B cell (primary cell): ENCODE measurements at places on chromosomes 11 and 22. TPM values are rescaled to one million over a fixed set of nuclear protein-coding genes. Genes with fewer than 3 reads are reported as not detected.

GRCh38 chr22:41092023-41092817 is at the start of gene EP300:
TSS of gene EP300 (plus strand) at chr22:41092592. CDS start at chr22:41093005, 413 bp downstream.
- H3K4me3 ChIP-seq: peak within 1 kb of the TSS; percentile 85
- peak; percentile 92 for DNase-seq
- peak within 1 kb of the TSS; percentile 97 for H3K27ac ChIP-seq

DNA sequence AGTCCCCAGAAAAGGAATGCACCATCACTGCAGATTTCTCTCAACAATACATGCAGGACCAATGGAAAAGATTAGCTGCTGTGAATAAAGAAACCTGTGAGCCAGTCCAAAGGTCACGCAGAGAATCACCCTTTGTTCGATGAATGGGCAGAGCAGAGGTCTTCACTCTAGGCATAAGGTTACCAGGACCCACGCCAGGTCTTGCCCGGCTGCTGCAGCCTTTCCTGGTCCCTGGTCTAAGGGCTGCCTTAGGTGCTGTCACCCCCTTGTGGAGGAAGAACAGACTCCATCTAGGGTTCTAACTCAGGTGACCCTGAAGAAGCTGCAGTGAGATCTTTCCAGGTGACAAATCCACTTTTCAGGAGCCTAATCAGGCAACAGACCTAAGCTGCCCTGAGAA is 29.0 kb upstream of the NAP1L4 start:
- no peak overlapping the region for H3K27ac ChIP-seq
- no peaks in the 10 kb centered on the region for H3K27me3 ChIP-seq
- peaks cover 12% of the 10 kb centered on the region for H3K4me1 ChIP-seq
- H3K36me3 ChIP-seq: peaks cover 49% of the 10 kb centered on the region
- DNase-seq: no peak

DNA sequence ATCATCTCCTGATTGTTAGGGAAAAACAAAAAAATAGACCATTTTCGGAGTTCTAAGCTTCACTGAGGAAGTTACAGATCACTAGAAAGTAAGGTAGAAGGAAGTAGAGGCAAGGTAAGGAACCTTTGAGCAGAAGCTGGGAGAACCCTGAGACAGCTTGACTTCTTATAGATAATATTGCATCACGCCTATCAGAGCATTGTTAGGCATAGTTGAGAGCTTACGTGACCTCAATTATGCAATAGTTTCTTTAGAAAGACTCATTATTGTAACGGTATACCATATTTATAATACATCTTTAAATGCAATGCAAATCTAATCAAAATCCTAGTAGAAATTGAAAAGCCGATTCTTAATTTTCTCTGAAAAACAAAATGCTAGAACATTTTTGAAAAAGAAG is 4.9 kb downstream of the TBRG1 start:
- peaks cover 10% of the 10 kb centered on the region for H3K4me1 ChIP-seq
- H3K27me3 ChIP-seq: no peaks in the 10 kb centered on the region
- H3K4me3 ChIP-seq: no peak overlapping the region
- no peak for DNase-seq
- H3K27ac ChIP-seq: no peak overlapping the region

- H3K27me3 ChIP-seq: no peaks in the 10 kb centered on the region
- peaks cover 6% of the 10 kb centered on the region for H3K4me1 ChIP-seq
- H3K4me3 ChIP-seq: no peak overlapping the region
- DNase-seq: no peak
- H3K36me3 ChIP-seq: no peaks in the 10 kb centered on the region
- H3K27ac ChIP-seq: no peak overlapping the region
Measured at GRCh38 chr11:1049071-1049405, 12.5 kb upstream of the MUC6 start.

GRCh38 chr11:92504004-92504403 is 279.4 kb downstream of the FAT3 start:
- DNase-seq: no peak
- H3K4me1 ChIP-seq: no peaks in the 10 kb centered on the region
- no peak overlapping the region for H3K4me3 ChIP-seq
- H3K27ac ChIP-seq: no peak overlapping the region
- H3K27me3 ChIP-seq: no peaks in the 10 kb centered on the region

GRCh38 chr11:65708451-65708850 is 3.6 kb upstream of the KAT5 start:
- peaks cover 7% of the 10 kb centered on the region for H3K36me3 ChIP-seq
- H3K4me3 ChIP-seq: no peak overlapping the region
- H3K27ac ChIP-seq: no peak overlapping the region
- H3K27me3 ChIP-seq: no peaks in the 10 kb centered on the region
- DNase-seq: no peak

DNA sequence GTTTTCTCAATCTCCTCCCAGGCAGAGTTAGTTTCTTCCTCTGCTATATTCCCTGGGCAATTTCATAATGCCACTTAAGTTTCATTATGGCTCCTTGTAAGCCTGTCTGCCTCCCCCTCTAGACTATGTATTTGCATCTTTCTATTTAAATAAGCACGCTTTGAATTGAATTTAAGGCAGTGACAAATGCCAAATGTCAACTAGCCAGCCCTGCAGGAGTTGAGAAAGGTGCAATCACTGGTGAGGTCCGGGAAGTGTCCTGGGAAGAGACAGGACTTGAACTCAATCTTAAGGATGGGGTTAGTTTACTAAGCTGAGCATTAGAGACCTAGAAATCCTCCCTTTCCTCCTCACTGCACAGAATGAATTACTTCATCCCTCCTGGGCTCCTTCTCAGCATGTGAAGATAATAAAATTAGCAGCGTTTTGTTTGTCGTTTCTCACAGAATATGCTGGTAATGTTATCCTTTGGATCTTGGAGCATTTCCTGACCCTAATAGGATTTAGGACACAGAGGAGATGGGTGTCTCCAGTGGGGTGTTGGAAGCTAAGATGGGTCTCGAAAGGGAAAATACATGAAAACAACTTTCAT is 1.6 kb downstream of the TCP11L1 start:
- peaks cover 14% of the 10 kb centered on the region for H3K36me3 ChIP-seq
- peak overlapping the region; percentile 79 for H3K27ac ChIP-seq
- no peak overlapping the region for H3K4me3 ChIP-seq
- DNase-seq: no peak
- no peaks in the 10 kb centered on the region for H3K27me3 ChIP-seq
- peaks cover 8% of the 10 kb centered on the region for H3K4me1 ChIP-seq

GRCh38 chr11:35146074-35146521 is 7.1 kb downstream of the CD44 start:
- H3K4me3 ChIP-seq: no peak overlapping the region
- no peaks in the 10 kb centered on the region for H3K36me3 ChIP-seq
- no peaks in the 10 kb centered on the region for H3K27me3 ChIP-seq
- DNase-seq: no peak
- H3K27ac ChIP-seq: peak overlapping the region; percentile 87
- H3K4me1 ChIP-seq: peaks cover 98% of the 10 kb centered on the region

GRCh38 chr11:124605719-124606118 is 5.5 kb upstream of the PANX3 start:
- no peaks in the 10 kb centered on the region for H3K27me3 ChIP-seq
- DNase-seq: peak; percentile 12
- no peak overlapping the region for H3K4me3 ChIP-seq
- H3K4me1 ChIP-seq: peaks cover 3% of the 10 kb centered on the region
- no peak overlapping the region for H3K27ac ChIP-seq
- H3K36me3 ChIP-seq: no peaks in the 10 kb centered on the region

GRCh38 chr22:36853407-36854099 is 7.3 kb upstream of the NCF4 start:
- peaks cover 22% of the 10 kb centered on the region for H3K4me1 ChIP-seq
- peaks cover 5% of the 10 kb centered on the region for H3K27me3 ChIP-seq
- no peaks in the 10 kb centered on the region for H3K36me3 ChIP-seq
- H3K4me3 ChIP-seq: peak overlapping the region; percentile 52
- DNase-seq: peak; percentile 84
- no peak overlapping the region for H3K27ac ChIP-seq

GRCh38 chr11:2302896-2303626 is 1.2 kb downstream of the TSPAN32 start:
- peaks cover 73% of the 10 kb centered on the region for H3K4me1 ChIP-seq
- no peak overlapping the region for H3K27ac ChIP-seq
- H3K27me3 ChIP-seq: no peaks in the 10 kb centered on the region
- peak; percentile 36 for DNase-seq

DNA sequence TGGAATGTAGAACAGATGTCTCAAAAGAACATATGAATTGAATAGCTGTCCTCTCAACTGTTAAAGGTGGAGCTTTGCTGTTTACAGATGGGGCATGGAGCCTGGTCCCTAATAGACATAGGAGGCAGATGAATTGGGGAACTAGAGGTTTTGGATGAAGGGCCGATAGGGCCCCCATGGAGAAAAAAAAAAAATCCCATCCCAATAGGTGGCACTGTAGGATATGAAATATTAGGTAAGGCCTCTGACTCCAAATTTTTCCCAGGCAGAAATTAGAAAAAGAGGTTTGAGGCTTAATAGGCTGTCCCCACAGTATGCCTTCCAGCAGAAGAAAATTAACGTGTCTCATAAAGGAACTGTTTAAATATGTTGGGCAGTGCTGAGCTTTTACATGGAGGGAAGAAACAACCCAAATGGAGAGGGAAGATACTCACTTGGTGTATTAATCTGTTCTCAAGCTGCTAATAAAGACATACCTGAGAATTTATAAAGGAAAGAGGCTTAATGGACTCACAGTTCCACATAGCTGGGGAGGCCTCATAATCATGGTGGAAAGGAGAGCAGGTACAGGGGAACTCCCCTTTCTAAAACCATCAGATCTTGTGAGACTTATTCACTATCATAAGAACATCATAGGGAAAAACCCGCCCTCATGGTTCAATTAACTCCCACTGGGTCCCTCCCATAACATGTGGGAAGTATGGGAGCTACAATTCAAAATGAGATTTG is 30.1 kb upstream of the TMEM45B start:
- H3K36me3 ChIP-seq: no peaks in the 10 kb centered on the region
- no peak overlapping the region for H3K4me3 ChIP-seq
- no peaks in the 10 kb centered on the region for H3K4me1 ChIP-seq
- no peak for DNase-seq
- H3K27me3 ChIP-seq: no peaks in the 10 kb centered on the region

- DNase-seq: no peak
- H3K4me3 ChIP-seq: peak overlapping the region; percentile 96
- H3K36me3 ChIP-seq: no peaks in the 10 kb centered on the region
- H3K27ac ChIP-seq: peak overlapping the region; percentile 73
- H3K27me3 ChIP-seq: no peaks in the 10 kb centered on the region
Measured at GRCh38 chr11:44564670-44565210, 723 bp upstream of the CD82 start.

DNA sequence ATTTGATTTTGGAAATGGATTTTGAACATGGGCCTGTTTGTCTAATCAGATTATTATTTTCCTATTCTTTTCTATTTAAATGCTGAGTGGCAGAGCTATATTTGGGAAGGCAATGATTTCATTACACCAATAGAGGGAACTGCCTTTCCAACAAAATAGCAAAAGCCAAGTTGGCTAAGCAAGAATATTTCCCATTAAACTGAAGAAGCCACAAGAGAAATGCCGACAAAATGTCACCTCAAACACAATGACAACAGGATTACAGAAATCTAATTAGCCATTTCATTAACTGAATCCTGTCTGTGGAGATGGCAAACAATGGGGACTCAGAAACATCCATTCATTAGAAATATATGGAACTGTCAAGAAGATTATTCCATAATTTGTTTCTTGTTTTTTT is 1593.1 kb upstream of the RAG2 start:
- DNase-seq: no peak
- no peaks in the 10 kb centered on the region for H3K36me3 ChIP-seq
- H3K4me3 ChIP-seq: no peak overlapping the region
- H3K27ac ChIP-seq: no peak overlapping the region
- no peaks in the 10 kb centered on the region for H3K27me3 ChIP-seq

DNA sequence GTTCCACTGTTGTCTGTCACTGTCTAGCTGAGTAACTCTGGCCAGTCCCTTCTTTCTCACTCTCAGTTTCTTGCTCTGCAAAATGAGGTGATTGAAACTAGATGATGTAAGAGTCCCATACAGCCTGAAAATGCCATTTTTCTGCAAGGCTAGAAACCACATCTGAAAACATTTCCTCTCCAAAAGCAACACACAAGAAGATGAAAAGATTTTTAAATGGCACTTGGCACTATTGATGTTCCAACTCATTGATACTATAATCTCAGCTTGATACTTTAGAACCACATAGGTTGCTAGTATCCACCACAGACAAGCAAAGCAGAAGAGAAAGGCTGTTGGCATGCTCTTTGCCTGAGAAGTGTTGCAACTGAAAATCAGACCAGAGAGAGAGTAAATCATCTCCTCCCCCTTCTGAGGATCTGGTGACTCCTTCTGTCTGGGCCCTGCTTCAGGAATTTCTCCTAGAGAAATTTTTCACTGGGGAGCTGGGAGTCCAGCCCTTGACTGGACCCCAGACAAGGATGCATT is 1217.9 kb downstream of the LRRC4C start:
- H3K36me3 ChIP-seq: no peaks in the 10 kb centered on the region
- no peak overlapping the region for H3K27ac ChIP-seq
- no peak for DNase-seq
- H3K4me3 ChIP-seq: no peak overlapping the region
- H3K27me3 ChIP-seq: no peaks in the 10 kb centered on the region
- no peaks in the 10 kb centered on the region for H3K4me1 ChIP-seq

BDNF gene
- total RNA-seq: not detected in 2 replicates

SYT7 gene
- total RNA-seq: not detected in 2 replicates

DEUP1 gene
- total RNA-seq: not detected in 2 replicates

OR51B4 gene
- total RNA-seq: not detected in 2 replicates

NUMA1 gene
- total RNA-seq: 297 and 300 TPM in 2 replicates

SYT12 gene
- total RNA-seq: not detected in 2 replicates

OR6T1 gene
- not detected in 2 replicates for total RNA-seq

GP1BB gene
- total RNA-seq: 0.27 TPM in 1 of 2 replicates, not detected in the other

MUC15 gene
- total RNA-seq: not detected in 2 replicates

TENM4 gene
- total RNA-seq: 2.1 and 5.7 TPM in 2 replicates
